ENCODE measurements at places on chromosomes 16 and 17.

DNA sequence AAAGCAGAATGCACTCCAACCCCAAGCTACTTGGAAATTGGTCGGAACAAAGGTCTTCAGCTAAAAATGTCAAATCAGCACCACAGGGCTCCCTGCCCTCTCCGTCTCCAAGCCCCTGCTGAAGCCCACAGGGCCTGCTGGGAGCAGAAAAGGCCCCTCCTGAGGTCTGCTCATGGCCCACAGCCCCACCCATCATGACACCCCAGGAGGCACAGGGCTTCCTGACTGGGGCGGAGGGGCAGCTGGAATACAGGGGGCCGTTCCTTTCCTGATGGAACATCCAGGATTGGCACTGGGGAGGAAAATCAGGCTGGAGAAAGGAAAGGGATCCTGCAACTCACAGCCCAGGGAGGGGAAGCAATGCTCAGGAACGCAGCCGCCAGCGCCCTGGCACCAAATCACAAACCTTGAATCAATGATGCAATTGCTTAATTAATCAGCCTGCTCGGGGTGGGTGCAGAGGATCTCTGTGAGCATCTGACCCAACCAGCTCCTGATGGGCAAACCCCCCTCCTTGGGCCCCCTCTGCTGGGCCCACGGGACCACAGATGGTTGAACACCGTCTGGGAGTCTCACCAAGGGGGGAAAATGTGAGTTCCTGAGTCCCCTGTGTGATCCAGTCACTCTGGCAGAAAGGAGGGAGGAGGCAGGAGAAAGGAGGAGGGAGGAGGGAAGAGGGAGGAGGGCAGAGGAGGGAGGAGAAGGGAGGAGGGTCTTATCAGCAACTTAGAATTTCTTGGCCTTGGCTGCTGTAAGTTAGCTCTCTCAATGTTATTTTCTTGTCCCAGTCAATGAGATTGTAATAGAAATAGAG, 155.5 kb downstream of the ZNF423 start:
- no peak for DNase-seq

GRCh38 chr17:21475571-21475970, 99.4 kb downstream of the KCNJ12 start:
- no peak for DNase-seq

GRCh38 chr17:68595496-68595895, 5.7 kb downstream of the FAM20A start:
- DNase-seq, result no peak

DNA sequence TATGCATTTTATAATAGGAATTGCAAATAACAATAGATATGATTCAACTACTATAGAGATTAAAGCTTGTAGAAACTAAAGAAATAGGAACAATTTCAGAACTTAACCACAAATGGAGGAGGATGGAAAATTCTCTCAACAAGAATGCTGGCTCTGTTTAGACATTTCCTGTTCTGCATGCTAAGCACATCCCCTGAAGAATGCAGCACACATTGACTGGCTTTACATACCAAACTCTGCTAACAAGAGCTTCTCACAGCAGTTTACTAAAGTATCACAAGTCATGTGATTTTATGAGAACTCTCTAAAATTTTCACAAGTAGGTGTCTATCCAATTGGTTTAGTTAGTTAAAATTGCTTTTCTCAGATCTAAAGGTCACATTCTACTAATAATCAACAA, 85.2 kb downstream of the SPAG9 start:
- DNase-seq, result no peak

- DNase-seq, result no peak
These were observed 117.6 kb upstream of the HAS3 start for GRCh38 chr16:68987734-68988457.

DNA sequence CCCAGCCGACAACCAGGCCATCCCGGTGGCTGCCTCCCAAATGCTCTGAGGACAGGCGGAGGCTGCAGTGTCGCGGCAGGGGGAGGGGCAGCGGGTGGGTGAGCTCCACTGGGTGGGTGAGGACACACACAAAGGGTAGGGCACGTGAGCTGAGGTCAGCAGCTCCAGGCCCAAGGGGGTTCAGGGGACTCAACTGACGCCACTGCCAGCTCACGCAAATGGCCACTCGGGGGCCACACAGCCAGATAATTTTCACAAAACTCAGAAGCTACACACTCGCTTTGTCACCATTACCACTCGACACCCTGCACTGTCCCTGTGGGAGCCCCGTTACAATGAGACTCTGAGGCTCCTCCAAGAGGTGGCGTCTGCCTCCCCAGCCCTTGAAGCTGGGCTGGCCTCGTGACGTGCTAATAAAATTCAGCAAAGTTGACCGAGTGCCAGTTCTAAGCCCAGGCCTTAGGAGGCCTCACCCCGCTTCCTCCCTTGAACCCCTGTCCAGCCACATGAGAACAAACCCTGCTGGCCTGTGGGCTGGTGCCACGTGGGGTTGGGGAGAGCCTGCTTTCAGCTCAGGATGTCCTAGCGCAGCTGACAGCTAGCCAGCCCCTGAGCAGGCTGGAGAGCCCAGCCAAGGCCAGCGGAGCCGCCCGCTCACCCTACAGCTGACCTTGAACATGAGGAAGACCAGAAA, 56.9 kb downstream of the RMI2 start:
- DNase-seq, result no peak

- DNase-seq, result no peak
These were observed 2.8 kb downstream of the GPS1 start for GRCh38 chr17:82054351-82055022.

DNA sequence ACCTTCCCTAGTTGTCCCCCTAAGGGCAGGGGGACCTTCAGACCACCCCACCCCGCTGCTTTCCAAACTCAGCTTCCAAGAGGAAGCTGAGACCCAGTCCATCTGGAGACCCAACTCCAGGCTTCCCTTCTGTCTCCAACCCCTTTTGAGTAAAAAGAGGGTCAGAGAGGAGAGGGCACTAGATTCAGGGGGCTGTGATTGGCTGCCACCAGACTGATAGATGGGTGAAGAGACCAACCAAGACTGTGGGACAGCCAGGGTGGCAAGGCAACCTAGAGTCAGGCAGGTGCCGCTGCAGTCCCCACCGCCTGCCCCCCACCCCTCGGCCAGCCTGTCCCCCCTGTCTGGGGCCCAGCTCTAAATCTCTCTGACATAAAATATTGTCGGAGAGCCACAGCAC, 92.5 kb downstream of the SDK2 start:
- DNase-seq, result no peak

DNA sequence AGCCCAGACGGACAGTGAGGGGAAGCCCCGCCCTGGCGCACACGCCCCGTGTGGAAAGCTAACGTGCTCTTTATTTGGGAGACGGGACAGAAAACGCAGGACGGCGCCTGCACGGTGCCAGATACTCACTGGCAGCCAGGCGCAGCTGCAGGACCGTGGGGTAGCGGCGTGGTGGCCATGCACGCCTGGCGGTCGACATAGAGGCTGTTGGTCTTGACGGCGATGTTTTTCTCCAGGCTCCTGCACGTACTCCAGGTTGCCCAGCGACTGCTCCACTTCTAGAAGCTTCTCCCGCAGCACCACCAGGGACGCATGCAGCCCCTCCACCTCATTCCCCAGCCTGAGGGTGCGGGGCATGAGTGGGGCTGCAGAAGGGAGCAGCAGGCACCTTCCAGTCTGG, 5.1 kb upstream of the C1QTNF8 start:
- no peak for DNase-seq
